ENCODE measurements at places on chromosomes 16 and 17.

DNA sequence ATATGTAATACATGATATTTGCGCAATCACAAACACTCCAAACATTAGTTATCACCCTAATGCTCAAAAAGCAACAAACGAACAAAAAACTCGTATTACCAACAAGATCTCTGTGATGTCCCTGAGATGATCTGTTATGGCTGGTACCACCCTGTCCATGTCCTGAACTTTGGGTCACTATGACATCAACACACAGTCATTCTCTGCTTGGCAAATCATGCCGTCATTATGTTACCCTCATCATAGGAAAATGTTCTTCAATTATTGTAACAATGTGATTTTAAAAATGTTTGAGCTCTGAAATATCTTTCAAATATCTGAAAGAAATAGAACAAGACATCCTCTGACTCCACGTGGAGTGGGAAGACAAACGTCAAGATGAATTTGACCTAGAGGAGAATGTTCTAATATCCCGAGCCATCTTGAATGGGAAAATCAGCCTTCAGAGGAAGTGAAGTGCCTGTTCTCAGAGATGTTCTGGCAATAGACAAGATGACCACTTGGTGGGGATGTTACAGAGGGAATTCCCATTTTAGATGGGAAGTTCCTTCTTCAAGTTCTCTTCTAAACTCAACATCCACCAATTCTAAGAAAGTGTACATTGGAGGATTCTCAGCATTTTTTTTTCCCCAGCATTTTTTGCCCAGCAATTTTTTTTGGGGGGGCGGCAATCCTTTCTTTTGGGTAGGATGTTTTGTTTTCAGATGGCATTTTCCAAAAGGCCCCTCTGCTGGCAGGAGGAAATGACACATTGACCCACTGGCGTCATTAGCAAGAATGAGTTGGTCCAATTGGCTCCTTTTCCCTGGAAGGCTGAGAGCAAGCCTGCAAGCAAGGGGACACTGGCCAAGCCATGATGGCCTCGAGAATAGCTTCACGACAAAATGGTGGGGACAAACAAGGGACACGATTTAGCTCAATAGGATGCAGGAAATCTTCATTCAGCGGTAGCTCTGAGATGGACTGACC, 3.7 kb upstream of the HSD17B2 start:
- DNase-seq: no peak

- DNase-seq: no peak
Observed at GRCh38 chr17:31235110-31235509, 61.9 kb downstream of the OMG start.

GRCh38 chr17:67434061-67434525, 57.0 kb downstream of the PITPNC1 start:
- DNase-seq: no peak

DNA sequence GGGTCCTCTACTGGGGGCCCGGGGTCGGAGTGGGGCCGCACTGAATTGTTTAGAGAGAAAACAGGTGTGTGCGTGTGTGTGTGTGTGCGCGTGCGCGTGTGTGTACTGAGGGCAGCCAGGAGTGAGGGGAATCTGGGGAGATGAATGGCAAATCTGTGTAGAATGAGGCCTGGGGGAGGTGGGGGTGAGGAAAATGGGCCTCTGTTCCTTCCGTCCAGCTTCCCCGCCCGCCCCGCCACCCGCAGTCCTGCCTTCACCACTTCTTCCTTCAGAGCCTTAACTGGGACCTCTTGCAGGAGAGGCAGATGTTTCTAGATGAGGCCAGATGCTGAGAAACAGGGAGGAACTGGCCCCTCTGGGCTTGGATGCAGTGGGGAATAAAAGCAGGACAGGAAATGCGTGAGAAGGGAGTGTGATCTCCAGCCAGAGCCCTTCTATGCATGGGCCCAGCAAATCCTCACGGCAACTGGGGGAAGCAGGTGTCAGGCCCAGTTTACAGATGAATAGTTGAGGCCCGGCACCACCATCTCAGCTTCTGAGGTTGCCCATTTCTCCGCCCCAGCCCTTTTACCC, 29.7 kb upstream of the NGFR start:
- DNase-seq: no peak

DNA sequence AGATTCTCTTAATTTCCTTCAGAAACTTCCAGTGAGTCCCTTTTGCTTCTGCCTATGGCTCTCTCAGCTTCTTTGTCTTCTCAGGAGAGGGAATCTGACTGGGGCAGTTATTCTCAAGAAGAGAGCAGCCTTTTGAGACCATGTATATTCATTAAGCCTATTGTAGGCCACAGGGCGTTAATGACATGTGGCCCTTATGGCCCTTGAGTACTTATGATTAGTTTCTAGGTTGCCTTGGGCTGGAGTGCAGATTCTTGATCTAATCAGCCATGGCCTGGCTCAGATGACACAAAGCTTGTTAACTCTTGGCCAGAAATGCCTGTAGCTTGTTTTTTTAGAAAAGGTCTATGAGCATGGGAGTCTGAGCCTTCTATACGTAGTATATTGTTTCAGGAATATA, 17.4 kb downstream of the MFSD11 start:
- no peak for DNase-seq

DNA sequence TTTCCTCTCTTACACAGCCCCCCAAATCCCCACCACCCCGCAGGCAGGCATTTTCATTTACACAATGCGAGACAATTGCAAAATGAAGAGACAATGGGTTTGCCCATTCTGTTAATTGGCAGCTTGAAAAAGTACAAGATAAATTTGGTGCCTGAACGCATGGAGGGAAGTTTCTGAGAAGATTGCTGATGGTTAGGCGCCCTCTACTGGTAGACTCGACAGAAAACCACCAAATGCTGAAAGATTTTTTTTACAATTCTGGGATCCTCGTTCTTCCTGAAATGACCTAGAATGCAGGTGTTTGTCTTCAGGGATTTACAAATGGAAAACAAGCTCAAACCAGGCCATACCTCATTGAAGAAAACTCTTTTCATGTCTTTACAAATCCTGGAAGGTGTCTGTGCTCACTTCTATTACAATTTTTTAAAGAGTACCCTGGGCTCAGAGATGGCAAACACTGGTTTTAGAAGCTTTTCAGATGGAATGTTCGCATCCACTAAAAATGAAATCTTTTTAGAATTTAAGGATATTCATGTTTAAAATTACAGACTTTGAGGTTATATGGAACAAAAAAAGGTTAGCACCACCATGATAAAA, 338.5 kb downstream of the PMP22 start:
- peak; percentile 4 for DNase-seq

DNA sequence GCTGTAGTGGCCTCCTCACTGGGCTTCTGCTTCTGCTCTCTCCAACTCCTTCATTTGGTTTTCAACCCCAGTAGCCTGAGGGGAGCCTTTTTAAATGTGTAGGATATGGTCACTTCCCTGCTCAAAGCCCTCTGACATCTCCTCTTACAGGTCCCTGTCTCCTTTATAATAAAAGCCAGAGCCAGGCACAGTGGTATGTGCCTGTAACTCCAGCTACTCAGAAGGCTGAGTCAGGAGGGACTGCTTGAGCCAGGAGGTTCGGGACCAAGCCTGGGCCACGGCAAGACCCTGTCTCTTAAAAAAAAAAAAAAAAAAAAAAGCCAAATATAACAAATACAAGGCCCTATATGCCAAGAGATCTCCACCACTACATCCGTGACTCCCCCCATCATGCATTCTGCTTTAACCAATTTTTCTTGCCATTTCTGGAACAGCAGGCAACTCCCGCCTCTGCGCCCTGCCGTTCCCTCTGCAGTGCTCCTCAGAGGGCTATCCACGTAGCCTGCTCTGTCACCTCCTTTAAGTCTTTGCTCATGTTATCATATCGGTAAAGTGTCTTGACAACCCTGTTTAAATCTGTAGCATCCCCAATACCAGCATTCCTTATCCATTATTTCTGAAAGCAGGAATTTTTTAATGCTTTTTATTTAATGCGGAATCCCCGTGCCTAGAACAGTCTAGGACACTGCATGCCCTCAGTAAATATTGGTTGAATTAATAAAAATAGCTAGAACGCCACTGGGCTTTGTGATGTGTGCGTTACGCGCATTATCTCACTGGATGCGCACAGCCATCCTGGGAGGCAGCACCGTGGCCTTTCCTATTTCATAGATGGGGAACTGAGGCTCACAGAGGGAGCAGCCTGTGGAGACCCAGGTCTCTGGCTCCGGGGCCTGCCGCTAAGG, 9.5 kb downstream of the ZNF771 start:
- DNase-seq: no peak

- DNase-seq: no peak
Observed at GRCh38 chr17:58339755-58340404, 11.3 kb upstream of the TSPOAP1 start.

DNA sequence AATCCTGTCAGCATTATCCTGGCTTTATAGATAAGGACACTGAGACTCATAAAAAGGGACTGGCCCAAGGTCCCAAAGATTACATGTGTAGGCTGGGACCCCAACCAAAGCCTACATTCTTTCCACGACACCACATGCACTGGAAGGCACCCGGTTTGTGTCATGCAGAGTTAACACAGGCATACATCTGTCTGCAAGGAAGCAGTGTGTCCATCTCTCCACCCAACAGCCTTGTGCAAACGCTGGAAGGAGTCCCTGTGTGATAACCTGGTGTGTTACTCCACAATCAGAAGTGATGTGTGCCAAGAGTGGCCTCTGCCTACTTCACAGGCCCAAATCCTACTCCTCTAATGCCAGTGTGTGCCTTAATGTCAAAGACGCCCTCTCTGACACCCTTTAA, 139.8 kb downstream of the PARN start:
- no peak for DNase-seq

- no peak for DNase-seq
Observed at GRCh38 chr17:72576289-72576759, 455.5 kb downstream of the SOX9 start.

DNA sequence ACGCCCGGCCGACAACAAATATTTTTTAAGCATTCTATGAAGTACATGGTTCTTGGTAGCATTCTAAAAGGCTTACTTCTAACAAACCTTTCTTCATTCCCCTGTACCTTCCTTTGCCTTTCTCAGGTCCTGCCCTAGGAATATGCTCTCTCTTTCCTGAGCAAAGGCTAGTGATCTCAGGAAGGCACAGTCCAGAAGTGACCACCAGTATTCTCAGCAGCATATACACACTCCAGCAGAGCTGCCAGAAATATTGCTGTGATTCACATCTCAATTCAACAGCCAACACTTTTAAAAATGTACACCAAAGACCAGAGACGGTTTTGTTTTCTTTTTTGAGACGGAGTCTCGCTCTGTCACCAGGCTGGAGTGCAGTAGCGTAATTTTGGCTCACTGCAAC, 41.4 kb upstream of the ANKFY1 start:
- DNase-seq: no peak

DNA sequence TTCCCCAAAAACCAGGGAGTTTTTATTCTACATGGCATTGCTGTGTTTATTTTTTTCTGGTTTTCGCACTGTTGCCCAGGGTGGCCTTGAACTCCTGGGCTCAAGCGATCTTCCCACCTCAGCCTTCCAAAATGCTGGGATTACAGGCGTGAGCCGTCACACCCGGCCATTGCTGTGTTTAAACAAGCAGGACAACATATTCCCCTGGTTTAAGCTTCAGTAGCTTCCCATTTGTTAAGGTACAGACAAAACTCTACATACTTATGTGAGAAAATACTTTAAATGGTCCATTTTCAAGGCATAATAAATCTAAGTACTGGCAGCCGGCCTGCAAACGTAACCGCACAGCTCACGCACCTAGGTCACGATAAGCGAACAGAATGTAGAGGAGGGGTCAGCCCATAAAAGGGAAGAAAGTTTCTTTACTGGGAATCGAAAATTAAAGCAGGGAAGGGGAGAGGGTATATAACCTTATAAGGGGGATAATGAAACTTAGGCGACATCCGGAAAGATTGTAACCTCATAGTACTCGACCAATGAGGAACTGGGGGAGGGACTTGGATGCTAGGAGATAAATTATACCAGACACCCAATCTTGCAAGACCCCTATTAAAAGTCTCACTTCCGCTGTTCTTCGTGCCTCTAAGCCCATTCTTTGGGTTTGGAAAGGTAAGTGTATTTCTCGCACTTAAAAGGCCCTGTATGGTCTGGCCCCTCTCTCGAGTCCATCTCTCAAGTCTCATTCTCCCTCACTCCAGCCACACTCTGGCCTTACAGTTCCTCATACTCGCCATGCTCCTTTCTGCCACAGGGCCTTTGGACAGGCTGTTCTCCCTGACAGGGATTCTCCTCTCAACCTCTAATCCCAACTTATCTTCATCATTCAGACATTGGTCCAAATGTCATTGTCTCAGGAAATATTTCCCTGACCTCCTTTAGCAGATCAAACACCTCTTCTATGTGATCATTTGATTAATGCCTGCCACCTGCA, 59.2 kb downstream of the TEX14 start:
- no peak for DNase-seq

- DNase-seq: no peak
Observed at GRCh38 chr16:23861874-23862273, 26.1 kb downstream of the PRKCB start.

GRCh38 chr16:51697454-51697853, 546.4 kb upstream of the SALL1 start:
- no peak for DNase-seq

GRCh38 chr17:50095626-50096037, 481 bp downstream of the PDK2 start:
- no peak for DNase-seq

All from activated CD8-positive, alpha-beta memory T cell treated with anti-CD3 and anti-CD28 coated beads for 4 hours (primary cell).